ENCODE measurements at places on chromosomes 1 and 21.
A peak's percentile ranks its signal among the peaks of the same experiment; 100 is the strongest.

GRCh38 chr1:226863446-226863845 is 7.0 kb upstream of the PSEN2 start:
- DNase-seq = no peak

GRCh38 chr1:100904528-100904927 is 8.6 kb downstream of the SLC30A7 start:
- no peak for DNase-seq

- DNase-seq = peak; percentile 52
Observed at GRCh38 chr1:39183503-39184353, 20.8 kb upstream of the MACF1 start.

DNA sequence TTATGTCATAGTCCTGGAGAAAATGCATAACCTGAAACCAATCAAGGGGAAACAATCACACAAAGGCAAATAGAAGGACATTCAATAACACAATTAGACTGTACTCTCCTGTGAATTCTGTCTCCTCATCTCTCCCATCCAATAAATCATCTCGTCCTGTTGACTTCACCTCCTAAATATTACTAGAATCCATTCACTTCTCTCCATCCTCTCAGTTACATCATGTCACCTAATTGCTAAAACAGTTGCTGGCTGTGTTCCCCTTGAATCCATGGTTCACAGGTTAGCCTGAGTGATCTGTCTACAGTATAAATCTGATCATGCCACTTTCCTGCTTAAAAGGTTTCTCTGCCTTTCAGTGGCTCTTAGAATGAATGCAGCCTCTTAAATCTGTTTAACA is 220.2 kb downstream of the TGFB2 start:
- DNase-seq = no peak

DNA sequence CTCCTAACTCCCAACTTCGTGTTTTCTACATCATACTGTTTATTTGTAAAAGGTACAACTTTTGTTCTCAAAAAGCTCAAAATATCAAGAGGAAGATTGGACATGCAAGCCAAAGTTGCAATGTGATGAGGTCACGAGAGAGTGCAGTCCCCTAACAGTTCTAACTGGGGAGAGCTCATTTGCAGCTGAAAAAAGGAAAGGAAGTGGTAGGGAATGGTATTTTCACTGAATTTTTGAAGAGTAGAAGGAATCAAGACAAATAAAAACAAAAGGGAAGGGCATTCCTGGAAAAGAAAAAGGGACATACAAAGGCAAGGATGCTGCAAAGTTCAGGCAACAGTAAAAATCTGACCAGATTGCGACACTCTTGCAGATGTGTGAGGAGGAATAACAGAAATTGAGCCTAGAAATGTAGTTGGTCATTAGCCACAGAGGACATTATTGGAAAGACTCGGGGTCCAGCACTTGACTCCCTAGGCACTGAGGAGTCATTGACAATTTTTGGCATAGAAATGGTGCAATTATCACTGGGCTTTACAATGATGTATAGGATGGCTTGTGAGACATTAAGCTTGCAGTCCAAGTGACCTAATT is 67.9 kb downstream of the TBX15 start:
- DNase-seq = no peak

DNA sequence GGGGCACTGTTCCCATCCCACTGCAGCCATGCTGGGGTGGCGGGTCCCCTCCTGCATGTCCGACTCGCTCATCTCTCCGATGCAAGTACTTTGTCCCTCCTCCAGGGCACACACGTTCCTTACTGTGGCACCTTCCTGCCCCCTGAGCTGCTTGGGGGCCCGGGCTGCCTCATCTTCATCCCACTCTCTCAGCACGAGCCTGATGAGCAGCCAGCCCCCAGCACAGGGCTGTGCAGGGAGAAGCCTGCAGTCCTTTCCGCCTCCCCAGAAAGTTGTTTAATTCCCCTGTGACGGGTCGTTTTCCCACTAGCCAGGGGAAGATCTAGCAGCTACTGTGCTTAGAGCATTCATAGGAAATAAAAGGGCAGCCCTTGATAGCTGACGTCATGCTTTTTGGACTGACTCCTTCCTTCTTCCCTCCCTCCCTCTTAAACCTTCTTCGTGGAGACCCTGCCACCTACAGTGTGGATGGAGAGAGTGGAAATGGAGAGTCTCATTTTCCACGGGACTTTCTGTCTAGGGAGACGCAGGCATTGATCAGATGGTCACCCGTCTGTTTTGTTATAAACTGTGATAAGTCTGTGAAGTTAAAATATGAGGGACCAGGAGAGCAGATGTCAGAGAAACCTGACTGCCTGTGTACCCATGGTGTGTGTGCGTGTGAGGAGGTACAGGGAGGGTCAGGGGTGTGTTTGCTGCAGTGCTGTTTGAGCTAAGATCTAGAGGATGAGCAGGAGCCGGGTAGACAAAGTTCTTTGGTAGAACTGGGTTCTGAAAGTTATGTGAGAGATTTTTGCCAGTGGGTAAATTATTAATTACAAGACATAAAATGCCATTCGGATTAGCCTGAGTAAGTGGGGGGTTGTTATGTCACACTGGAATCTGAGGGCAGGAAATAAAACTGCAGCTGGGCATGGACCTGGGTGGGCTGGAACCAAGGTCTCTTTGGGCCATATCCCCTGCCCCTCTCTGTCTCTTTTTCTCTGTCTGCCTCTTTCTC is 34.3 kb downstream of the GPR137B start:
- DNase-seq = no peak

GRCh38 chr1:226309398-226310244 is 657 bp upstream of the LIN9 start:
- no peak for DNase-seq

DNA sequence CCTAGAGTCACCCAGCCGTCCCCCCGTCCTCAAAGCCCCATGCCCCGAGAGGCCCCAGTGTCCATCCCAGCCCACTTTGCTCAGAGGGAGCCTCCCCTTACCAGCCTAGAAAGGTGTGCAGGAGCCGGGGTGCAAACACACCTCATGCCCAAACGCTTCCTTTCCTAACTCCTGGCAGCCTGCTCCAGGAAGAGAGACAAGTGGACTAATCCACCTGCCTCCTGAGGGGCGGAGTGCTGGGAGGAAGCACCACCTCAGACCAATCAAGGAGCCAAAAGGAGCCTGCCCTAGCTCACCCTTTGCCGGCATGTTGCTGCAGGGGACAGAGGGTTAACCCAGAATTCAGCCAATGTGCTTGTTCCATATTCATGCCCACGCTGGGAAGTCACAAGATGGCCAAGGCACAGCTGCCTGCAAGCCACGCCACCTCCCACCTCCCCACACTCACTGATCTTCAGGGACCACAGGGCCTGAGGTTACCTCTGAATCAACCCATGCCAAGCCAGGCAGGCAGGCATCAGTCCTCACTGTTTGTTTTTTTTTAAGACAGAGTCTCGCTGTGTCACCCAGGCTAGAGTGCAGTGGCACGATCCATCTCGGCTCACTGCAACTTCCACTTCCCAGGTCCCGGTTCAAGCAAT is 27.8 kb downstream of the PLEKHA6 start:
- DNase-seq = no peak

DNA sequence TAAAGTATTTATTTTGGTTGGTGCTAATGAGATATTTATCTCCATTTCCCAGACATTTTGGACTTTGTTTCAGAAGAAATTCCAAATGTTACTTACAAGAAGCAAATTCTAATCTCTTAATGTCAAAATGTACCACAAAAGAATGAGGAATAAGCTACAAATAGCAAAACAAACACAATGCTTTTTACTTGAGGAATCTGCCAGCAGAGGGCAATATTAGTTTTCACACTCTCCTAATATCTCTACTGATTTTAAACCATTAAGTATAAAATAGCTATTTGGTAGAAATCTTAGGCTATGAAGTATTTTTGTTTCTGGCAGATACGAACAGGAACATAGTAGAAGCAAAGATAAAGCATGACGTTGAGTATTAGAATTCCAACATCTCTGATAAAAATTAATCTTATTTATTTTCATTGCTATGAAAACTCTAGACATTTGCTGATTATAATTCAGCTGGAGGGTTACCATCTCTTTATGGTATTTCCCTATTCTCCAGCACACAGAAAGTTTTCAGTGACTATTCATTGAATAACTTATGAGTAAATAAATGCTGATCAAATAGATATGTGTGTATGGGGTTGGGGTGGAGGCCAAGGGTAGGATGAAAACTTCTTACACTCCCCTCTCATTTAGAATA is 13.4 kb upstream of the HMCN1 start:
- DNase-seq = no peak

GRCh38 chr21:35428489-35428888 is 379.4 kb upstream of the RUNX1 start:
- no peak for DNase-seq

GRCh38 chr1:82538876-82539275 is 738.1 kb downstream of the ADGRL2 start:
- no peak for DNase-seq

- no peak for DNase-seq
Observed at GRCh38 chr21:44708866-44709425, 2.4 kb downstream of the TSPEAR start.

GRCh38 chr1:218205721-218206120 is 79.4 kb upstream of the RRP15 start:
- DNase-seq = no peak

DNA sequence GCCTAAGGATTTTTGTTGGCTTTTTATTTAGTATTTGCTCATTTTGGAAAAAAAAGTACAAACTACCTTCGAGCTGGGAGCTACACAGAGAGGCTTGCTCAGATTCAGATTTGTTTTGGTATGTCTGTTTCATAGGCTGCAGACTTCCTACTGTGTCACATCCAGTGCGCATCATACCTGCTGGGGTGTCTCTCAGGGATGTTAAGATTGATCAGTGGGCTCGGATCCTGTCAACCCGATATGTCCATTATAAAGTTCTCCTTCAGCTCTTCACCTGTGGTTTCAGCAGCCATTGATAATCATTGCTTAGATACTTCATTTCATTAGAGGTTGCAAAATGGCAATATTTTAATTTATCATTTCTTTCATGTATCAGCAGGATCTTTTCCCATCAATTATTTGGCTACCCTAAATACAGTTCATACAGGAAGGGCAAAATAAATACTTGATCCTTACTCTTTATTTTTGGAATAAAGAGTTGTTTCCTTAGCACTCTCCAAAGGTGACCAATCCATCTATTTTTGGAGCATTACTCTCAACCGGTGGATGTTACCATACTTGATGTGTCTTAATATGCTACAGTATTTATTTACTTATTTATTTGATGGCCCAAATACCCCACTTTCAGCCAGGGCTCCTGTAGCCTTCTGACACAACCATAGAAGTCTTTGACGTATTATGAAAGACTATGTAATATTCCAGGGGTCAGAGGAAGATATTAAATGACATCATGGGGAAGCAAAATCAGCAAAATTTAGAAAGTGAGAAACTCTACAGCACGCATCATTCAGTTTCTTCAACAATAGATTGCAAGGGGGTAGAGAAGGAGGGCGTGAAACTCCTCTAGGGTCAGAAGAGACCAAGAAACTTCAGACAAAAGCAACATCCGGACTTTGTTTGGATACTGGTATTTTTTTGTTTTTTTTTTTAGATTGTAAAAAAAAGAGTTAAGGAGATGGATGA is 55.3 kb upstream of the HNRNPU start:
- DNase-seq = no peak

GRCh38 chr1:227950735-227951346 is 3.1 kb upstream of the WNT9A start:
- no peak for DNase-seq

DNA sequence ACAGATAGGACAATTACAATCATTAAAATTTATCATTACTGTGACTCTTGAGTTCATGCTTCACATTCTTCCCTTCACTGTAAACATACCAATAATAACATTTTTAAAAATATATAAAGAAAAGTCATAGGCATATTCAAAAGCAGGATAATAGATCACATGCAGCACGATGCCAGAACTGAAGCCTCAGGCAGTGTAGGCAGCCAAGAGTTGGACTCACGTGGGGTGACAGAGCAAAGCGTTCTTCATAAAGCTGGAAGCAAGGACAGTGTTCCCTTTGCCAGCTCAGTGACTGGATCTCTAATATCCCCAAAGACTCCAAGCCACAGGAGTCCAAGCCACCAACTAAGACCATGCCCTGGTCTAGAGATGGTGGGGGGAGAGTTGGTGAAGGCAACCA is 77.7 kb downstream of the ODF2L start:
- no peak for DNase-seq

DNA sequence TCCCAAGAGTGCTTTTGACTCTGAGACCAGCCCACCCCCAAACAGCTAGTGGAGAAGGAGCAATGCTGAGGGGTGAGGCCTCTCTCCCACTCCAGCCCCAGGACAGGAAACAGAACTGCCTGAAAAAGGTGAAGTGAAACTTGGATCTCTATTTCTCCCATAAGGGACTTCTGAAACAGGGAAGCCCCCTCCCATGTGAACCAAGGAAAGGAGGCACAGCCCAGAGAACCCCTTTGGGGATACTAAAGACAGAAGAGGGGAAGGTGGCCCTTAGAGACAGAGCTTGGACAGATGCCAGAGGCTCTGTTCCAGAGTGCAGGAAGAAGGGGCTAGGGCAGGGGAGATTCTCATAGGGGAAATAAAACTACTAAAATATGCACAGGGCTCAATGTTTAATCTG is 2.9 kb downstream of the TNFAIP8L2 start:
- DNase-seq = no peak

DNA sequence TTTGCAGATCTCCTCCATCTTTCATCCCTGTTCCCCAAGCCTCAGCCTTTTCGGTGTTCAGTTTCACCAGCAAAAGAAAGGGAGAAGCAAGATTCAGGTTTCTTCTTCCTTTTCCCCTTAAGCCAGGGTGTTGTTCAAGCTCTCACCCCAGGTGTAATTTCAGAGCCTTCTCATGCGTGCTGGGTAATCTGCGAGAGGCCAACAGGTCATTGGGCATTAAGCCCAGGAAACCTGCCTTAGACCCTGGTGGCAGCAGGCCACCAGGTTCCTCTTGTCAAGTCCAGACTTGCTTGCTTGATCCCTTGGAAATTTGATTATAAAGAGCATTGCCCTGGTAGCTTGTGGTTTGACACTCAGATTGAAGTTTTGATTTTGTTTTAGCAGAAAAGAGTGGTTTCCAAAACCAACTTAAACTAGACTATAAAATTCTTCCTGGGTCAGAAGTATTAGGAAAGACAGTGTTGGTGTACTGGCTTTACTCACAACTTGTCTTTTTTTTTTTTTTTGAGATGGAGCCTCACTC is 6.9 kb downstream of the AKR1A1 start:
- no peak for DNase-seq

- DNase-seq = no peak
Observed at GRCh38 chr21:35136586-35137219, 87.6 kb upstream of the RUNX1 start.

GRCh38 chr1:32749332-32749731 is 46.8 kb upstream of the SYNC start:
- DNase-seq = no peak

GRCh38 chr1:17515902-17516301 is 23.6 kb upstream of the ARHGEF10L start:
- DNase-seq = no peak

- DNase-seq = no peak
Observed at GRCh38 chr21:14273736-14274538, 58.0 kb downstream of the RBM11 start.

GRCh38 chr1:163836481-163836880 is 514.7 kb downstream of the NUF2 start:
- DNase-seq = no peak

DNA sequence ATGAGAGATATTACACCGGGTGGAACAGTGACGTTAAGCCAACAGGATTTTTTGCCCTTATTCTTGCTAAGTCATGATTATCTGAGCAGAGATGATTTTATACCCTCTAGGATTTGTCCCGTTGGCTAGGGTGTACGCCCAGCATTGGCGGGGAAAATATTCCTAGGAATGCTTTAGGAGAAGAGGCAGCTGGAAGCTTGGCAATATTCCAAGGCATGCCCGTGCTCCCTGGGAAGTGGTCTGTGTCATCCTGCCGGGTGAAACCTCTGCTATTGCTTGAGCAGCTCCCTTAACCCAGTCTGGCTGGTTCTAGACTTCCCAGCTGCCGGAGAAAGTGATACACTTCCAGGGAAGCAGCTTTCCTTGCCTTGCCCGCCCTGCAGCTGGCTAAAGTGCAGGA is 16.2 kb downstream of the CHRNB2 start:
- no peak for DNase-seq
